ENCODE measurements at places on chromosomes 5 and 9. TPM values are rescaled to one million over a fixed set of nuclear protein-coding genes. Genes with fewer than 3 reads are reported as not detected.

DNA sequence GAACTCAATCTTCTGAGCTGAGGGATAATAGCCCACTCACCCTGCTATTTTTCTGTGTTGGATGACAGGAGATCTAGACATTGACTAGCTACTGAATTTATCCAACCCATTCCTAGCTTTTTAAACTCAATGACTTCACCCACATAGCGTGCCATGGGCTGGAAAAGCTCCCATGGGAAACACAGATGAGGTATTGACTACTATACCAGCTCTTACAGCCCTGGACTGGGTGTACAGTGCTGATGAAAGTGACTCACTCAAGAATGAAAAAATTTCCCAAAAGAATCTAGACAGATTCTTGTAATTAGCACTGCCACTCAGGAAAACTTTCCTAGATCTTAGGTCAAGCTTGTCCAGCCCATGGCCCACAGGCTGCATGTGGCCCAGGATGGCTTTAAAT, 72.7 kb upstream of the NREP start:
- no peak for DNase-seq
- no peak overlapping the region for H3K4me3 ChIP-seq
- peaks cover 4% of the 10 kb centered on the region for H3K4me1 ChIP-seq
- H3K36me3 ChIP-seq, result no peaks in the 10 kb centered on the region
- H3K27ac ChIP-seq, result no peak overlapping the region
- no peaks in the 10 kb centered on the region for H3K27me3 ChIP-seq

DNA sequence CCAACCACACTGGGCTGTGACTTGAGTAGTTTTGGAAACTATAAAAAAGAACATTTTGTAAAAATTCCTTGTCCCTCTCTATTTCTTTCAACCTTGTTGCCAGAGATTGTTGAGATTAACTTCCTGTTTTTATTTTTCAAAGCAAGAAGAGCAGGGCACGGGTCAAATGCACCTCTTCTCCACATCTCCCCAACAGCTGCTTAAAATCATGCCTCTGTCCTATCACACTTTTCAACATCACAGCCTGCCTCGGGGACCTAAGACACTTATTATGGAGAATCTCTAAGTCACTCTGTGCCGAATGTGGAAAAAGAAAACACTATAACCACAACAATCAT, 280.3 kb upstream of the TNC start:
- no peak overlapping the region for H3K4me3 ChIP-seq
- peaks cover 23% of the 10 kb centered on the region for H3K4me1 ChIP-seq
- no peak overlapping the region for H3K27ac ChIP-seq
- no peaks in the 10 kb centered on the region for H3K36me3 ChIP-seq
- DNase-seq, result no peak

DNA sequence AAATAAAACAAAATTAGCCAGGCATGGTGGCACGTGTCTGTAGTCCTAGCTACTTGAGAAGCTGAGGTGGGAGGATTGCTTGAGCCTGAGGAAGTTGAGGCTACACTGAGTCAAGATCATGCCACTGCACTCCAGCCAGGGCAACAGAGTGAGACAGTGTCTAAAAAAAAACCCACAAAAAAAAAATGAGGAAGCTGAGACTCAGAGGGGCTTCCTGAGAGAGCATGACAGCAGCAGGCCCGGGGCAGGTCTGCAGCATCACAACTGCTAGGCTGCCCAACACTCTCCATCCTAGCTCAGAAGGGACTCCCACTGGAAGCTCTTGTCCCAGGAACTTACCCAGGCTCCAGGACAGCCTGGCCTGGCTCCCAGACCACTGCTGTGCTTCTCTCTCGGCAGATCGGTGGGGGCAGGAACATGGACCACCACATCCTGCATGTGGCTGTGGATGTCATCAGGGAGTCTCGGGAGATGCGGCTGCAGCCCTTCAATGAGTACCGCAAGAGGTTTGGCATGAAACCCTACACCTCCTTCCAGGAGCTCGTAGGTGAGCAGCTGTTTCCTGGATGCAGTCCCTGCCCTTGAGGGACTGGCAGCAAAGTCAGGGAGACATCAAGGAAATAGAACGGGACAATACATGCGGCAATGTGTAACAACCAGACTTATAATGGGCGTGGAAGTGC, 19.1 kb downstream of the PTGS1 start:
- H3K4me1 ChIP-seq, result no peaks in the 10 kb centered on the region
- H3K4me3 ChIP-seq, result no peak overlapping the region
- H3K27ac ChIP-seq, result no peak overlapping the region
- peaks cover 62% of the 10 kb centered on the region for H3K27me3 ChIP-seq

- no peaks in the 10 kb centered on the region for H3K36me3 ChIP-seq
- no peaks in the 10 kb centered on the region for H3K27me3 ChIP-seq
These were observed 77.7 kb downstream of the DNAH5 start for GRCh38 chr5:13866792-13867191.

DNA sequence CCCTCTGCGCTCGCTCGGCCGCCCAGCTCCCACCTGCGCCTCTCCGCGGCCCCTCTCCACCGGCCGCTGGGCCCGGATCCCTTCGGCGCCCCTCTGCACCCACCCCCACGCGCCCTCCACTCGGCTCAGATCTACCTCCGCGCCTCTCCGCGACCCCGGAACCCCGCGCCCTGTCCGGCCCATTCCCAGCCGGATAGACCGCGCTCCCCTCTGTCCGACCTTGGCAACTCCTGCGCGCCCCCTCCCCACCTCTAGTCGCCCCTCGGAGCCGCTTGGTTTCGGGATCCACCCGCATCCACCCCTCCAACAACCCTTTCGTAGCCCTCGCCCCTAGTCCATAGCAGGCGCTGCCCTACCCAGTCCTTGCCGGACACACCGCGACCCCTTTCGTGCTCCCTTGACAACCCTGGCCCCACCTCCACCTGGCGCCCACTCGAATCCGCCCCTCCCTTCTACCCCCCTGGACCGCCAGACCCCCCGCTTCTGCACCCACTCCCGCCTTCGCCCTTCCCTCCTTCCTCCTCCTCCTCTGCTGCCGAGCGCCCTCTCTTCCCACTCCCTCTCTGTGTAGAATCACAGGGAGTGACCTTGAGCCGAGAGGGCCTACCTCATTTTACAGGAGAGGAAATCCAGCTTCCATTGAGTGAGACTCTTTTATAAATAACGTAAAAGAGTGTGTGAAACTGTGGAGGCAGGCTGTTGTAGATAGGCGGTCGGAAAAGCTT, 525 bp upstream of the AK3 start:
- no peaks in the 10 kb centered on the region for H3K36me3 ChIP-seq
- peak overlapping the region; percentile 80 for H3K4me3 ChIP-seq
- peak overlapping the region; percentile 87 for H3K27ac ChIP-seq
- DNase-seq, result peak; percentile 47
- H3K27me3 ChIP-seq, result no peaks in the 10 kb centered on the region

DNA sequence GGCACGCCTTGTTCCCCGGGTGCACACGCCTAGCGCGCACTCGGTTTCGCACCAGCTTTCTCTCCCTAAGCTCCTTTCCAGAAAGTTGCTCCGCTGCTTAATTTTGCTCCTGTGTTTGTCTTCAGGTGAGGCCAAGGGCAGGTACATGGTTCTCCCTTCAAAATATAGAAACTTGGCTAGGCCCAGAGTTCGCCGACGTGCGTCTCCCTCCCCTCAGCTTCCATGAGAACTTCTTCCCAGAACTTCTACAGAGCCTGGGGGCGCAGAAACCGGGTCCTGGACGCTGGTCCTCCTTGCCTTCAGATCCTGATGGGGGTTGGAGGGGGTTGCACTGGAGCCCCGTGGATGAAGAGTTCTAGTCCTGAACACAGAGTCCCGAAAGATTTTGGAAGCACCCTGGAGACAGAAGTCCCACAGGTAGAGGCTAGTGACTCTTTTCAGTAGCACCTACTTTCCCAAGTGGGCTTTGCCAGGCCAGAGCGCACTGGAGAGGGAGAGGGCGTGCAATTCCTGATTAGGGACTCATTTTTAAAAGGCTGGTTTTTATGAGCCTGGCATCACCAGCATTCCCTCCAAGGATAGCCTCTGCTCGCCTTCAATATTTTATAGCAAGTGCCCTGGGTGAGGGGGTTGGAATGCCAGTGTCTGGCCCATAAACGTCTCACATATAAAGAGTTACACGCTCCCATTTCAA, 128.4 kb downstream of the TMEM174 start:
- no peak overlapping the region for H3K27ac ChIP-seq
- peaks cover 98% of the 10 kb centered on the region for H3K27me3 ChIP-seq
- peaks cover 25% of the 10 kb centered on the region for H3K4me1 ChIP-seq
- no peaks in the 10 kb centered on the region for H3K36me3 ChIP-seq

- H3K36me3 ChIP-seq, result no peaks in the 10 kb centered on the region
- no peaks in the 10 kb centered on the region for H3K27me3 ChIP-seq
- no peaks in the 10 kb centered on the region for H3K4me1 ChIP-seq
- H3K4me3 ChIP-seq, result no peak overlapping the region
- DNase-seq, result no peak
These were observed 281.6 kb upstream of the TRPC7 start for GRCh38 chr5:136646915-136647314.

- H3K36me3 ChIP-seq, result no peaks in the 10 kb centered on the region
- H3K4me1 ChIP-seq, result peaks cover 3% of the 10 kb centered on the region
- DNase-seq, result no peak
These were observed 23.4 kb upstream of the PSD2 start for GRCh38 chr5:139772089-139772791.

DNA sequence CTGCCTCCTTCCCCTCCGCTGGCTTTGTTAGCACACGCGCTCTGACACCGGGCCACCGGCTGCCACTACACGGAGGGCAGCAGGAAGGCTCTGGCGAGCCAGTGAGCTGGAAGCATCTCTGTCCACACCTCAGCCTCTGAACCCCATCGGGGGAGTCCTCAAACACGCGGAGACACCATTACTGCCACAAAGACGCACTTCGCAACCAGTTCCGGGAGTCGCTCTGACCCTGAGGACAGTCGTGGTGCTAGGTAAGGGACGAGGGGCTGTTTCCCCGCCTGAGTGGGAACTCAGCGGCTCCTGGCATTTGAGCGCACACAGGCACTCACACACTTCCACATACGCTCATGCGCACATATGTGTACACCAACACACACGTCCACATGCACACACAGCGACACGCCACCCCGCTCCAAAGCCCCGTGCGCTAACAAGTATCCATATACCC, 160.0 kb downstream of the C9orf152 start:
- H3K27me3 ChIP-seq, result peaks cover 31% of the 10 kb centered on the region
- peak overlapping the region; percentile 74 for H3K4me3 ChIP-seq
- H3K27ac ChIP-seq, result no peak overlapping the region
- H3K36me3 ChIP-seq, result peaks cover 1% of the 10 kb centered on the region

DNA sequence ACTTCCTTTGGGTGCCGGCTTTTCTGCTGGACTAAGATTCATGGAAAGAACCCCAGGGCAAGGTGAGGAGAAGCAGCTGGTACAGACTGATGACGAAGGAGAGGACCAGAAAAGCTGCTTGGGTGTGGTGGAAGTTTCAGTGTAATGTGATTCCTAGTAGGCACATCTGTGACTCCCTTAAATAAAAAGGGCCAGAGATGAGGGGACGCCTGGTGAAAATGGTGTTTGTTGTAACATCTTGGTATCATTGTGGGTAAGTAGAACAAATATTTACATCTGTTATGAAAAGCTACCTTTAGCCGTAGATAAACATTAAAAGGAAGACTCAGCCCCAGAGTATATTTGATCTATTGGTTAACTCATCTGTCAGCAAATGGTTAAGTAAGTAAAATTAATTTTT, 33.8 kb downstream of the OTULINL start:
- no peak overlapping the region for H3K27ac ChIP-seq
- no peak overlapping the region for H3K4me3 ChIP-seq
- H3K36me3 ChIP-seq, result no peaks in the 10 kb centered on the region
- H3K4me1 ChIP-seq, result peaks cover under 1% of the 10 kb centered on the region

GRCh38 chr9:14063756-14064155, 250.2 kb downstream of the NFIB start:
- H3K27ac ChIP-seq, result peak overlapping the region; percentile 90
- H3K4me3 ChIP-seq, result no peak overlapping the region
- no peaks in the 10 kb centered on the region for H3K36me3 ChIP-seq
- H3K4me1 ChIP-seq, result peaks cover 52% of the 10 kb centered on the region

DNA sequence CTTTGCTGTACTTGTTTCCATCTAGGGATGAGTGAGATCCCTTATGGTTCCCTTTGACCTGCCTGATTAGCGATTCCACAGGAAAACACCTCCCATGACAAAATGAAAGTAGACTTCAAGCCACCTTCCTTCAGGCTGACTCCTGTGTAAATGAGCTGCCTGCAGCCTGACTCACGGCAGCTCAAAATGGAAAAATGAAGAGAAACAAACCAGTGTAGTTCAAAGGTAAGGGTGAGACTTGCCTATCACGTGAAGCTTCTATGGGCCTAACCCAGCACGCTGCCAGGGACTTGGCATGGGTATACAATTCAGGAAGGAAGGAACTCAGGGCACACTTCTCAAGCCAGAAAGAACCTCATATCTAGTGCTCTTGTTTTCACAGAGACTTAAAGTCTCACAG, 110.1 kb upstream of the LRRTM2 start:
- H3K4me1 ChIP-seq, result peaks cover 15% of the 10 kb centered on the region
- H3K27me3 ChIP-seq, result no peaks in the 10 kb centered on the region
- H3K36me3 ChIP-seq, result peaks cover 11% of the 10 kb centered on the region
- DNase-seq, result no peak
- no peak overlapping the region for H3K4me3 ChIP-seq

GRCh38 chr9:117825609-117826347, 121.6 kb downstream of the TLR4 start:
- no peak for DNase-seq
- H3K36me3 ChIP-seq, result no peaks in the 10 kb centered on the region
- H3K27me3 ChIP-seq, result no peaks in the 10 kb centered on the region
- no peak overlapping the region for H3K27ac ChIP-seq
- no peaks in the 10 kb centered on the region for H3K4me1 ChIP-seq

DNA sequence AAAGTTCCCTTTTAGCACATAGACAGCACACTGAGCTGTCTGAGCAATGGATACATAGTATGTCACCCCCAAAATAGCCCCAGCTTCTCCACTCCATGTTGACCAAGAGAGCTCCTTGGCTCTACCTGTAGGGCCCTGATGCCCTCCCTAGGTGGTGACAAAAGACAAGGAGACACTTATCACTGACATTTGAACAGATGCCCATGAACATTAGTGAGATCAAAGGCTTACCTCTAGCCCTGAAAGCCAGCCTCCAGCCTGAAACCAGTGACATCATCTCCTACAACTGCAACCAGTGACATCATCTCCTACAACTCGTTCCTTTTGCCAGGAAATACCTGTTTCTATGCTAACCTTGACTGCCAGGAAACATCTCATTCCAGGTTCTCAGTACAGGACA, 122.7 kb downstream of the FSTL4 start:
- no peak for DNase-seq
- no peaks in the 10 kb centered on the region for H3K27me3 ChIP-seq
- H3K36me3 ChIP-seq, result peaks cover 8% of the 10 kb centered on the region
- H3K4me3 ChIP-seq, result no peak overlapping the region
- H3K27ac ChIP-seq, result no peak overlapping the region

GRCh38 chr5:154483654-154484392, 5.8 kb upstream of the HAND1 start:
- H3K36me3 ChIP-seq, result no peaks in the 10 kb centered on the region
- peak overlapping the region; percentile 48 for H3K4me3 ChIP-seq

DNA sequence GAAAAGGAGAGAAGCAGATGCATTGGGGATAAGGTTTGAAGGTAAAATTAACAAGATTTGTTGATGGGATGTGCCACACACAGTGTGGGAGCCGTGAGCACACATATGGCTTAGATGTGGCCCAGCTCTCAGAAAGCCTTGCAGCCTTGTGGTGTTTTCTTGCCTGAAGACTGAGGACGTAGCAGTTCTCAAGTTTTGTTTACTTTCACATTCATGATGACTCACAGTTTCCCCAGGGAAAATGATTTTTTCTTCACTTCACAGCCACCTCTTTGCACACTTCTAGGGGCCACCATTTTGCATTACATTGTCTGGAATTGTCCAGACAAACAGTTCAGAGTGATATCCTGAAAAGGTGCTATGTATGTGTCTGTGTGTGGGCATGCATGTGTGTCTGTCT, 126.2 kb downstream of the BASP1 start:
- no peak overlapping the region for H3K4me3 ChIP-seq
- peak overlapping the region; percentile 19 for H3K27ac ChIP-seq

DAB2IP gene
- total RNA-seq, result 75.7 TPM

ZNG1F gene
- 22.9 TPM for total RNA-seq

TPPP gene
- total RNA-seq, result 0.24 TPM

MEGF10 gene
- total RNA-seq, result 3.0 TPM

KIF24 gene
- total RNA-seq, result 3.9 TPM
